NCI-H1105 (cell line): ENCODE measurements at places on chromosomes 6 and 20.
A peak's percentile ranks its signal among the peaks of the same experiment; 100 is the strongest.

GRCh38 chr6:125750692-125751333 lies 1.4 kb downstream of the HEY2 start:
- no peak for DNase-seq

- no peak for DNase-seq
Observed at GRCh38 chr6:17138033-17138432, 36.2 kb downstream of the STMND1 start.

DNA sequence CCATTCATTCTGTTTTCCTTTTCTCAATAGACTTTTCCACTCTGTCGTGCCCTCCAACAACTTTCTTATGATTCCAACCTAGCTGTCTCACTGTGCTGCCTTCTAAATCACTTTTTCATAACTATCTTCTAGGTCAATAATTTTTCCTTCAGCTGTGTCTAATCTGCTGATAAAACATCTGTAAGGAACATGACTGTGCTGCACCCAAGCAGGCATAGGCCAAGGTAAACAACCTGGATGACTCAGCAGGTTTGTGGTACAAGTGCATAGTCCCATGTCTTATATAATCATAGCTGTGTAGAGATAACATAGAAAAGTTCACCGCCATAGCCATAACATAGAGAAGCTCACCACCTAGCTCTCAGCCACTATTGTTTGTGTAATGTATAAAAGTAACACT lies 332.3 kb downstream of the PLCB1 start:
- DNase-seq: no peak

- DNase-seq: no peak
Observed at GRCh38 chr20:57653910-57654309, 33.7 kb upstream of the ZBP1 start.

DNA sequence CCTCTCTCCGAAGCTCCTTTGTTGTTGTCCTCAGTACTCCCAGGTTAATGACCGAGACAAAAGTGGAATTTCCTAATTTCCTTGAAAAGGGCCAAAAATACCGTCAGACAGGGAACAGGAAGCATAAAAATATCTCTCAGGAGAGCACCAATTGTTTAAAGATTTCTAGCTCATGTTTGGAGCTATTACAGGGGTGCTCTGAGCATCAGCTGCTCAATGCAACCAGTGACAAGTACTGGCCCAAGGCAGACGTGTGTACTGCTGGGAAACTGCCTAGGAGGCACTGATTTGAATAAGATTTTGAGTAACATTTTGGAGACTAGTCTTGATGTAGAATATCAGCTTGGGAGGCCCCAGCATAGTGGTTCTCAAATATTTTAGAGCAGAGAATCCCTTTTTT lies 17.3 kb downstream of the LAMA4 start:
- no peak for DNase-seq

DNA sequence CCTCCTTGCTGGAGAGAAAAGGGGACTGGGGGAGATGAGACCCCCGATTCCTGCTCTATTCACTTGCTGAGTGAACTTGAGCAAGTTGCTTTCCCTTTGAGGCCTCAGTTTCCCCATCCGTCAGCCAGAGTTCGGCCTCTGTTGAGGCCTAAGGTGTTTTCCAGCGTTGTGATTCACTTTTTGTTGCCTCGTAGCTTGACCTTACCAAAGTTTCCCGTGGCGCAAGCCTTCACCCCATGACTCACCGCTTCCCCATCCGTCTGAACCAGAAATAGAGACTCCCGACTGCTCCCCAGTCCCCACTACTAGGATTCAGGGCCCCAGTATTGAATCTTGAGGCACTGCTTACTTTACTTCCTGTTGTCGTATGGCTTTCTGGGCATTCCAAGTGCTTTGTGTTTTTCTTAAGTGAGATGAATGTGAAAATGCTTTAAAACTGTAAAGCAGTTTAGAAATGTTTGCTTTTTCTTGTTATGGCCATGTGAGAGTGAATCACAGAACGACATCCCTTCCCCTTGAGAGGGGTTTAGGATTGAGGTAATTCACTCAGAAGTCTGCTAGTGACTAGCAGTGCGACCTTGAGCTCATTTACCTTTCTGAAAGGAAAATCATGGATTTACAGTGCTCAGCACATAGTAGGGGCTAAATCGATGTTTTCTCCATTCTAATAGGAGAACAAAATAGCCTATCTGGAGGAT lies 1.2 kb downstream of the CHMP4B start:
- DNase-seq: no peak

DNA sequence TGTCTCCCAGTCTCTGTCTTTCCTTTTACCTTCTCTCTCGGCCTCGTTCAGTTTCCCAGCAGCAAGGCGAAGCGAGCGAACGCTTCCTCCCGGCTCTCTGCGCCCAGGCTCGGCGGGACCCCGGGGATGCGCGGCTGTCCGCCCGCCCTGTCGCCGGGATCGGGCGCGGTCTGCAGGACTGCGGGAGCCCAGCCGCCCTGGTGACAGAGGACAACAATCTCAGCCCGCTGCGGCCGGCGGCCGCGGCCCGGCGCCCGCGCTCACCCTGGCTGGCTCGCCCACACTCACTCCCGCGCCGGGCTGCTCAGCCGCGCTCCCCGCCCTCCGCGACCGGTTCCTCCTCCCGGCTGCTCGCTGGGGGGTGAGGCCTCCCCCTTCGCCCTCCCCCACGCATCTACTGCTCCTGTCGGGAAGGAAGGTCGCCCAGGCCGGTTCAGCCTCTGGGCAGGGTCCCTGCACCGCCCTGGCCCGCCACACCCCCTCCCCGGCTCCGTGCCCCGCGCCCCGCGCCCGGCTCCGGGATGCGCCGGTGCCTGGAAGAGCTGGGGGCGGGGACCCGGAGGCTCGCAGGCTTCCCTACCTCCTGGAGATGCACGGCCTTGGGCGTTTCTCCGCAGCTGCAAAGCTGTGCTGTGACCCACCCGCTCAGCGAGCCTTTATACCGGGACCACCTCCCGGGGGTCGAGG lies 410 bp downstream of the SYNE1 start:
- DNase-seq: peak; percentile 15

DNA sequence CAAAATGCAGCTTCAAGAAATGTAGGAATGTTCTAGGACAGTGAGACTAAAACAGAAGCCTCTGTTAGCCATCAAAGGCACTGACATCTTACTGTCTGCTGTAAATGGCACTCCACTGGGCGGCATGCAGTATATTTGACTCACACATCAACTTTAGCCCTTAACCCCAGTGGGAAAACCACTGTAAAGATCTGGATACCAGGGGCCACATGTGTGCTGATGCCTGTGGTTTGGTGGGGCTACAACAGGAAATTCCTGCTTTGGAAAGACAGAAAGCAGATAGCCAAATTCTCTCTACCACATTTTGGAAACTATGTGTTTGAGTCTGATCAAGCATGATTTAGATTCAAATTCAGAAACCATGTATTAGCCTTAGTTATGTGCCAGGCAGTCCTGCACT lies 4.3 kb downstream of the PFDN4 start:
- no peak for DNase-seq

GRCh38 chr6:12075067-12075563 lies 63.0 kb downstream of the HIVEP1 start:
- no peak for DNase-seq

GRCh38 chr20:62770916-62771315 lies 25.4 kb upstream of the MRGBP start:
- DNase-seq: no peak

DNA sequence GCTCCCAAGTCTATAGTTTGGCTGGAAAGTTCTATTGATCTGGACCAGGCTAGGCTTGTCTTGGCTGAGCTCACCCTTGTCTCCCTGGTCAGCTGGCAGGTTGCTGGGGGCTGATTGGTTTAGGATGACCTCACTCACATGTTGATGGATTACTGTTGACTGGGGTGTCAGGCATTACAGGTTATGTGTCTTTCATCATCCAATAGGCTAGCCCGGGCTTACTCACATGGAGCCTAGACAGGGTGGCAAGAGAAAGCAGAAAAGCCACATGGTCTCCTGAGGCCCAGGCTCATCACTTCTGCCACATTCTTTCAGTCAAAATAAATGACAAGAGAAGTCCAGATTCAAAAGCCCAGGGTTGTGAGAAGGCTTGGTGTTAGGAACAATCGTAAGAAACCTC lies 103.5 kb downstream of the BFSP1 start:
- no peak for DNase-seq

GRCh38 chr6:107698146-107698545 lies 126.0 kb downstream of the SCML4 start:
- no peak for DNase-seq

GRCh38 chr6:158011478-158011920 lies 29.8 kb downstream of the SYNJ2 start:
- DNase-seq: no peak

- no peak for DNase-seq
Observed at GRCh38 chr20:8876366-8876765, 192.5 kb upstream of the PLCB4 start.
